ENCODE measurements at places on chromosomes 6 and 20.

DNA sequence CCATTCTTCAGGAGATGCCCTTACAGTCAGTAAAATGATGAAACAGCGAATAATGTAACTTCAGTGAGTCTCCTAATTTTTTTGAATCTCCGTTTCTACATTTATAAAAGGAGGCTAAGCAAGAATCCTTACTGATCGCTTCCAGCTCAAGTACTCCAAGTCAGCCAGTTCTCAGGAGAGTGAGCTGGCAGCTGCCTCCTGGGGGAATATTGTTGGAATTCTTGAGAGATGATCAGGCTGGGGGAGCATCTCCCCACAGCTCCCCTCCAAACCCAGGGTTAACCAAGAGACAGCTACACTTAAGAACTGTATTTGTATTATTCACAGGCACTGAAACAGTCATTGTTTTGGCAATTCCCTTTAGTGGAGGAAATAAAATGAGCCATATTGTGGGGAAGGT lies 89.1 kb upstream of the PCSK2 start:
- DNase-seq = no peak

- DNase-seq = peak; percentile 13
These were observed 289.2 kb upstream of the CNR1 start for GRCh38 chr6:88455317-88455716.

- no peak for DNase-seq
These were observed 16.1 kb upstream of the SERPINB1 start for GRCh38 chr6:2857580-2858337.

DNA sequence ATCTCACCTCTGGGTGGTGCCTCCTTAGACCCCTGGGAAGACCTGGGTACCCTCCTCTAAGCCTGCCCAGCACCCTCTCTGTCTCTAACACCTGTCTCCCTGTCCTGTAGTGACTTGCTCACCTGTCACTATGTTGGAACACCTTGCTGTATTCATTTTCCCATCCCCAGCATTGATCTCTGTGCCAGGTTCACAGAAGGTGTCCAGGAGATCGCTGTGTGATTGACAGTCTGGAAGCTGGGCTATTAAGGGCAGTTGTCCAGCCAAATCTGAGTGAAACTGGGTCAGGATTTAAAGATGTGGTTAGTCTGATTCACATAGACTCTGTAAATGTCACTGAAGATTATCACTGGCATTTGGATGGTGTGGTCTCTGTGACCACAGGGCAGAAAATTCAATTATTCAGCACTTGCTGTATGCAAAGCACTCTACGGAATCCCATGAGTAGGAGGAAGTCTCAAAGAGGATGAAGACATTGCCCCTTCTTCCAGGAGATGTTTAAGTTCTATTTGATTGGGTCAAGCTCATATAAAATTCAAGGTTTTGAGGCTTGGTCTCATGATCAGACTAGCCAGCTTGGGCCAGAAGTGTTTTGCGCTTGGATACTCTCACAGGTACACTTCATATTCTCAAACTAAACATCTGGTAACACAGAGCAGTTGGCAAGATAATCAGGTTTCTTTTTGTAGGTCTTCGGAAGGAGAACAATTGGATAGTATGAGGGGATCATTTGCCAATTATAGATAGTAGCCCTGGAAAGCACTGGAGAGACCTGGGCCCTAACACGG lies 57.8 kb upstream of the TAGAP start:
- no peak for DNase-seq

GRCh38 chr6:161355696-161356095 lies 81.8 kb upstream of the AGPAT4 start:
- DNase-seq = no peak

GRCh38 chr6:13295576-13295975 lies 32.8 kb downstream of the TBC1D7 start:
- no peak for DNase-seq

GRCh38 chr6:170305805-170306323 lies 694 bp upstream of the FAM120B start:
- DNase-seq = no peak

DNA sequence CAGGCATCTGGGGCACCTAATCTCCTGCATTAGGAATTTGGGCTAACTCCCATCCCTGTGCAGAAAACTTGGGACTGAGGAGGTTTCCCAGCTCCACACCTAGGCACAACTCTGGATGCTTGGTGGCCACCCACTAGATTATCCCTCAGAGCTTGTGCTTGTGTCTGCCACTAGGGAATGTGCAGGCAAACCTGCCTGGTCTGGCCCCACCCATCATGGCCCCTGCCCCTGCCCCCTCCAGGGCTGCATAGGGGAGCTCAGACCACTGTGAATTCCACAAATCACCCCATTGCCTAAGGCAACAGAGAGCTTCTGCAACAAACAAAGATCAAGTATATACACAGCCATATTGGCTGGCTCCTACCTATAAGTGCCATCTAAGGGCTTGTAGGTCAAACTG lies 31.1 kb downstream of the STMND1 start:
- DNase-seq = no peak

GRCh38 chr6:122008101-122008999 lies 391.1 kb upstream of the HSF2 start:
- DNase-seq = no peak

DNA sequence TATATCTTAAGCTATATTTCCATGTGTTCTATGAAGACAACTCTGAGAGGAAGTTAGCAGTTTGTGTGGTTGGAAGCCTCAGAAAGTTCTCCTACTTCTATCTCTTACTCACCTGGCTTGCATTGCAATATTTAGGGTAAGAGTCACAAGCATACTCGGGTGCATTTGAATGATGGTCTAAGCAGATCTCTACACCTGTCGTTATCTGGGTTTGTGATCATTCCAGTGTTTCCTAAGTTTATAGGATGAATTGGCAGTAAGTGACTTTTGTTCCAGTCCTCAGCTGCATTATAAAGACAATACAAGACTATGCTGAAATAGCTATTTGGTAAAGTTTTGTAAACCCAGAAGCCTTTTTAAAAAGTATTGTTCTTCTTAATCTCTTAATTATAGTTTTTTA lies 36.9 kb downstream of the CBFA2T2 start:
- DNase-seq = no peak

- no peak for DNase-seq
These were observed 30.8 kb upstream of the SSR1 start for GRCh38 chr6:7343546-7344475.
